Prostate gland (tissue), 2 donors: ENCODE measurements at places on chromosomes 3 and 15. TPM values are rescaled to one million over a fixed set of nuclear protein-coding genes. Genes with fewer than 3 reads are reported as not detected.

- no peak for DNase-seq
Measured at GRCh38 chr3:11563865-11564185, 79.9 kb downstream of the VGLL4 start.

SEMA5B gene
- total RNA-seq = 0.09 TPM

DNA sequence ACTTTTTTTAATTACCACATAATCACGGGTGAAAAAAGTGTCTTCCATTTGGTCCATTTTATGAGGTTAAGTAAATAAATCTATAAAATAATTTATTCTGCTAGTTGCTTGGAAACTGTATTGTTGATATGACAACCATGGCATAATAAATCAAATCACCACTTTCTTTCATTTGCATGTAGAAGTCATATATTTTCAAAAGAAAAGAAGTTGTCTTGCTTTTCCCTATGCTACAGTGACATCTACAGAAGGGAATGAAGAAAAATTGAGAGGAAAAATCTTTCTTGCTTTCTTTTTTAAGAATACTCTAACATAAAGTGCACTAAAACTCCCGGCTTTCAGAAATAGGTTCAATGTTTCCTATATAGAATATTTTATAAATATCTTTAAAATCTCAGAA lies 228.5 kb downstream of the ZBBX start:
- DNase-seq = no peak

- DNase-seq = no peak
Measured at GRCh38 chr3:102478160-102478559, 43.3 kb downstream of the ZPLD1 start.

RFTN1 gene
- 7.4 TPM for total RNA-seq

DNA sequence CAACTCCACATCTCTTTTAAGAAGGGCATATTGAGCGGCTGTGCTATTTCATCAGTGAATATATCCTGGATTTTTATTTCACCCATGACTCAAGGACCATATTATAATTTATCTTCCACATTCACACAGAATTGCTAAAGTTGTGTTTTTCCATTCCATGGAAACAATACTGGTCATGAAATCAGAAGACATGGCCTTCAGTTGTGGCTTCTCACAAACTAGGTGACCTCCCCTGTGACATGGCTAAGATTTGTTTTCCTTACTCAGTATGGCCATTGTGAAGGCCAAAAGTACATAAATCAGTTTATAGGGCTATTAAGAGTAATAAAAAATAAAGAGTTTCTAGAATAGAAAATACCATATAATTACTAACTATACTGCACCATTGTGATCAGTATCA lies 415.6 kb downstream of the OXSM start:
- DNase-seq = no peak

HIGD2B gene
- not detected for total RNA-seq

GRCh38 chr3:135191708-135192107 lies 396.6 kb downstream of the EPHB1 start:
- no peak for DNase-seq

ERICH6 gene
- total RNA-seq = 0.57 TPM

DNA sequence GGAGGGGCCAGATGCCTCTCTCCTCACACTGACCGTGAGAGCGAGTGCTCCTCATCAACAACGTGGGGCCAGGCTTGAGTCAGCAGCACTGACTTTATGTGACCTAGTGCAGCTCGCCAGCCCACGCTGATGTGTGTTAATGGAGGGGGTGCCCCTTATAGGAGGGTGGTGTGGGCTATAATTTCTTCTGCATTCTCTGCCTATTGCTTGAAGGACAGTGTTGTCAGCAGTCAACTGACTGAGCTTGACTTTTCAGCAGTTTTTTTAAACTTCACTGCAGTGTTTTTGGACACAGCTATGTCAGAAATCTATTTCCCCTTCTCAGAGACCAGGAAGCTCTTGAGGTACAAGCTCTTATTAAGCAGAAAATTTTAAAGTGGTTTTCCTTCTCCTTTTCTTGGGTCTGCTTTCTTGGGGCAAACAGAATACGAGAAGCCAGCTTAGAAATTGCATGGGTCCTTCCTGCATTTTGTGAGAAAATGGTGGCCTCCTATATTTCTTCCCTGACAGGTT lies 304.8 kb upstream of the CTDSPL start:
- no peak for DNase-seq

GRCh38 chr15:31369727-31370126 lies 43.1 kb downstream of the KLF13 start:
- DNase-seq = no peak

DNA sequence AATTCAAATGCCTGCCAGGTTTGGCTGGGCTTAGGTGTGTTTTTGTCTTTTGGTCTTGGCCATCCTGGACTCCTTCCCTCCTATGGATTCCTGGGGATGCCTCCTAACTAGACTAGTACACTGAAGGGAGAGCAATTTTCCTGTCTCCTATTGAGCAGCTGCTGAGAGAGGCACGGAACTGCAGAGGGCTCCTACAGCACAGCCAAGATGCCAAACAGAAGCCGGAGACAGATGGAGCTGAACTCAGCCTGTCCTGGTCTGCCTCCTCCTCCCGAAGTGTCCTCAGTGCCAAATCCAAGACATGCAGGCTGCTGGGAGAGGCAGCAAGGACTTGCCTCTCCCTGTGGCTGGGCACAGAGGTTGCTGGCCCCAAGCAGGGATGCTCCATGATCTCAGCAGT lies 256.6 kb upstream of the PROK2 start:
- DNase-seq = peak; percentile 25

AGBL1 gene
- 0.91 TPM for total RNA-seq

DNA sequence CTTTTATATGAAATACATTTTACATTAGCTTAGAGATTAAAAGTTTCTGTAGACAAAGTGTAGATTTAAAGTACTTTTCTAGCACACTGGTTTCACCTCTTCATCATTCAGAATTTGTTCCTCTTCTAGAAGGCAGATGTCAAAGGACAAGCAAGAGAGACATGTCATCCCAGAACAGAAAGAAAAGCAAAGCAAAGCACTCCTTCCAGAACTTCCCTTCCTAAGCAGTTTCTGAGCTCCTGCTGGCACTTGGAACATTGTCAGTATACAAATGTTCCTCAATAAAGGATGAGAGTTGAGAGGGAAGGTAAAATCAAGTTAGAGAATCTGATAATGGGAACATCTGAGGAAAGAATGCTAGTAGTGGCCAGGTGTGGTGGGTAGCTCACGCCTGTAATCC lies 26.2 kb downstream of the TMOD3 start:
- DNase-seq = no peak

GRCh38 chr3:125374501-125374995 lies 577 bp downstream of the ZNF148 start:
- peak; percentile 11 for DNase-seq

- DNase-seq = no peak
Measured at GRCh38 chr15:79878078-79878705, 18.6 kb downstream of the MTHFS start.

DNA sequence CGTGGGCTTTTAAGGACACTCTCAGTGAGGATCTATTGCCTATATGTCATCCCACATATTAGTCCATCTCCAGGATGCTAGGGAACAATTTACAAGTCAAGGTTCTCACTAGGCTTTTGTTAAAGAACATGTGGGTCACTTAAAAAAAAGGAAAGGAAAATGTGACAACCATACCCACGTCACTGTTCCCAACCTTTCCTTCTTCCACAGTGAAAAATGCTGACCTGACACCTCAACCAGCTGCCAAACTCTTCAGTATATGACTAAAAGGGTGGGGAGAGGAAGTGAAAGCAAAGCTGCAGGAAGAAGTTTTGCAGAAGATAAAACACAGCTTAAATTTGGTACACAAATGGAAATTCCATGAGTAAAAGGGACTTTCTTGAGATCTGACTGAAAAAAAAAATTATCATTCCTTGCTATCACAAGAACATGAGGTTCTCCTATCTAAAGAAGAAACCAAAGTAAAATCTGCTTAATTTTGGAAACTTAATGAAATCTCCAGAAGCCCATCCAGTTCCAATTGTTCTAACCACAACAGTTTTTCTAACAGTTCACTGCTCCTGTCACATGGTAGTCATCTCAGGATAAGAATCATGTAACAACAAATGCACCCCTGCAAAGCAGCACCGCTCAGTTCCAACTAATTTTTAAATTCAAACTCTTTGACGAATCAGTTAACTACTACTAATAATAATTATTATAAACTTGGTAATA lies 117.0 kb upstream of the TSPAN3 start:
- DNase-seq = no peak

DNA sequence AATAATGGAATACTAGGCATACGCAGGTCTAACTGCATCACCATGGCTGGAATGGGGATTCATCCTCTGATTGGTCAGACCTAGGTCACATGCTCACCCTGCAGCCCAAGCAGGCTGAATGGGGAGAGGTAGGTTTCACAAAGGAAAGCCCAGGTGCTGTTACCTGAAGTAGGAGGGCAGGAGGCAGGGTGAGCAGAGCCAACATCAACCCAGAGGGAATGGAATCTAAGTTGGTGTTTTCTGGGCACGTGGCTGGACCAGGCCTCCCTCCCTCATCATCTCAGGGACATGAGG lies 6.7 kb upstream of the H1-8 start:
- no peak for DNase-seq

KLHL25 gene
- 30.8 TPM for total RNA-seq

DNA sequence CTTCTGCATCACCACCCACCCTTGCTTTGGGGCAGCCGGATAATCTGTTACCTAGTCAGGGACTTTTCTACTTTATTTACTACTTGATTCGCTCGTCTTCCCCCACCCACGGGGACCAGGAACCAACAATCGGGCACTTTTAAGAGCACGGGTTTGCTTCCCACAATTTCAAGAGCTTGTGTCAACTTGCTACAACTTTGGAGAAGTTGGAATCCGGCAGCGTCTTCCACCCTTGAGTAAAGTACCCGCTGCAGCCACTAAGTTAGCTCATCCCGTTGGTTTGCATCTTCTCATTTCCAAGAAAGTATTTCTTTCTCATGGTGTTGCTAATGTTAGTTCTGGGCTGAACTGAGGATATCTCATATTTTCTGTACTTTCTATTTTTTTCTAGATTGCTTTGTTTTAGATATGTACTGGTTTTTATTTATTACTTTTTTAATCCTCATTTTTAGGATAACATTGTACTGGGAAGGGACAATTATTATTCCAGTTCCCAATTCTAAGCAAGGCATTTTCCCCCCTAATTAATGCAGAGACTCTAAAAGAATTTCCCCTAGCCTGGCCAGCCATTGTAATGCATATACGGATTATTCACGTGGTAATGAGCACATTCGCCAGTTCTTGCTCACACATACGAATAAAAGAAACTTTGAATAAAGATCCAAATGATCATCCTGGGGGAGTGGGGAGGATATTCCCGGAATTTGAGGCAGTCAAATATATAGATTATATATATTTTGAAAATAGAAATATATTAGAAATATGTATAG lies 4.0 kb downstream of the SOX2 start:
- peak; percentile 55 for DNase-seq

DNA sequence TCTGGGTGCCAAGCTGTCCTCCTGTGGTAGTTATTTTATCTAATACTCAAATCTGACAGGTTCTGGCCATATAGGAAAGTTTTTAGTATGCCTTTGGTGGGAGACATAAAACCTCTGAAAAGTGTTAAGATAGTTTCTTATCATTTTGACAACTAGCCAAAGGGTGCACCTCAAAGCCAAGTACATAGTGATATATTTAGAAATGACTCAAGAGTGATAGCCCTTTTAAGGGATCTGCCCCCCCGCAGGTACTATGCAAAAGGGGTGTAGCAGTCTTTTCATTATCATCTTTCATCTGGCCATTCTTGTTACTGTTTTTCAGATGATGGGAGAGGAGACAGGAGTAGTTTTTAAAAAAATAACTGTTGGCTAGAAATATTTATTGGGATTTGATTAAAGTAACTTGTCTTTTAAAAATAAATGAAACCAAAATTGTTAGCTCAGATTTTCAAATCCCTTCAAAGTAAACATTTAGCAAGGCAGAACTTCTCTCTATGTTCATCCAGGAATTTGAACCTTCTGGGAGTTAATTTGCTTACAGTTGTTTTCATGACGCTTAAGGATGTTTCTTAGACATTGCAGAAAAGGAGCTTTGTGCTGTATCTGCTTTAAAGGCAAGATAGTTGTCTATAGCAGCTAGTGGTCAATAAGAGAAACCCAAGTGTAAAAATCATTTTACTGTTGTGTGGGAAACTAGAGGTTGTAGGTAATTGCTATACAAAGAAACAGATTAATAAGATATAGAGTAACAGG lies 5.1 kb downstream of the PHLDB2 start:
- DNase-seq = no peak

- DNase-seq = no peak
Measured at GRCh38 chr3:177351757-177352158, 154.5 kb upstream of the TBL1XR1 start.

- DNase-seq = no peak
Measured at GRCh38 chr15:57321973-57322601, 54.2 kb upstream of the CGNL1 start.

- DNase-seq = no peak
Measured at GRCh38 chr3:110378481-110378880, 693.1 kb upstream of the NECTIN3 start.
